ENCODE measurements at places on chromosomes 6 and 20.

GRCh38 chr20:48490961-48491831 lies 336.6 kb downstream of the PREX1 start:
- no peak for DNase-seq

- DNase-seq = no peak
These were observed 231.0 kb upstream of the RAB32 start for GRCh38 chr6:146312608-146313007.

DNA sequence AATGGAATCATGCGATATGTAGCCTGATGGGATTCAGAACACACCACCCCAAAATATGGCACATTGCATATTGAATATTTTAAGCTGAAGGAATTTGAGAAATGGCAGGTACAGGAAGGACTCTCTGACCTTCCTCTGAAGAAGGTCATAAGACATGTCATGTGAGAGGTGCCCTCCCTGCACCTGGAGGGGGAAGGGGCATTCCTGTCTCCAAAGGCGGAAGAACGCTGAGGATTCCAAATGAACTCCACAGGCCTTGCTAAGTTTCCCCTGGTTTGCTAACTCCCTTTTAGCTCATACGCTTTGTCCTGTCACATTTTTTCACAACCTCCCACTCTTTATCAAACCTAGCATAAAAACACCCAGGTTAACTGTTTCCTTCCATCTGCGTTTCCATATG lies 347.8 kb downstream of the CDKAL1 start:
- DNase-seq = no peak

DNA sequence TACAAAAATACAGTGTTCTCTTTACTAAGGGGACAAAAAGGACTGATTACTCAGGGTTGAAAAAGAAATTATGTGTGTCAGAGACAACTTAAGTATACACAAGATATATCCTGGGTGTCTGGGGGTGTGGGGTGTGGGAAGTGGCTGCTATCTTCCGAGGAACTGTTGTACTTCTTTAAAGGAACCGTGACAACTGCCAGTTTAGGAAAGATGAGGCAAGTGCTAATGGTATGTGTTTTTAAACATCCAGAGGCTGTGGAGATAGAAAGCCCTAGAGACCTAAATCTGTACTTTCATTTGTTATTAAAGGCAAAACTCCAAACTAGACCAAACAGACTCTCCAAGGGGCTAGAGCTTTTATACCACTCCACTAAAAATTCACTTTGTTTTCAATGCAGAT lies 95.6 kb downstream of the SNAP25 start:
- DNase-seq = no peak

GRCh38 chr6:71400852-71401251 lies 112.2 kb downstream of the OGFRL1 start:
- no peak for DNase-seq

- DNase-seq = no peak
These were observed 105.7 kb upstream of the PHACTR1 start for GRCh38 chr6:12610862-12611261.

DNA sequence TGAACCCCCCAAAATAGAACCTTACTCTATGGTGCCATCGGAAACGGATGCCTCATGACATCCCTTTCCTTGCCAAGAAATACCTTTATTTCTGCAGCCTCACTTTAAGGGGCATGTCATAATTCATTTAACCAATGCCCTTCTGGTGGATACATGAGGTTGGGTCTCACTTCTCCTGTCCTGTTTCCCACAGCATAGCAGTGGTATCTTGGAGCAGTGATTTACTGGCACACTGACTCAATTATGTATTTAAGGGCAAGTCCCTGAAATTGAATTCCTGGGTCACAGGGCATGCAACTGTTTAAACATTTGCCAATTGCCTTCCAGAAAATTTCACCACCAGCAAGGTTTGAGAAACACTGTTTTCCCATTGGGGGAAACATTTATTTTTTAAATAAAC lies 639 bp upstream of the LBP start:
- no peak for DNase-seq
